ENCODE measurements at places on chromosomes 3 and 15. TPM values are rescaled to one million over a fixed set of nuclear protein-coding genes. Genes with fewer than 3 reads are reported as not detected.

DNA sequence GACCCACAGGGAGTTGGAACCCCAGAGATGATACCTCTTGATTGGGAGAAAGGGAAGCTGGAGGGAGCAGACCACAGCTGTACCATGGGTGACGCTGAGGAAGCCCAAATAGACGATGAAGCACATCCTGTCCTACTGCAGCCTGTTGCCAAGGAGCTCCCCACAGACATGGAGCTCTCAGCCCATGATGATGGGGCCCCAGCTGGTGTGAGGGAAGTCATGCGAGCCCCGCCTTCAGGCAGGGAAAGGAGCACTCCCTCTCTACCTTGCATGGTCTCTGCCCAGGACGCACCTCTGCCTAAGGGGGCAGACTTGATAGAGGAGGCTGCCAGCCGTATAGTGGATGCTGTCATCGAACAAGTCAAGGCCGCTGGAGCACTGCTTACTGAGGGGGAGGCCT lies 201.1 kb downstream of the AKAP13 start:
- DNase-seq: no peak

- peak; percentile 22 for DNase-seq
These were observed 6.0 kb upstream of the SLC28A1 start for GRCh38 chr15:84878504-84878903.

DNA sequence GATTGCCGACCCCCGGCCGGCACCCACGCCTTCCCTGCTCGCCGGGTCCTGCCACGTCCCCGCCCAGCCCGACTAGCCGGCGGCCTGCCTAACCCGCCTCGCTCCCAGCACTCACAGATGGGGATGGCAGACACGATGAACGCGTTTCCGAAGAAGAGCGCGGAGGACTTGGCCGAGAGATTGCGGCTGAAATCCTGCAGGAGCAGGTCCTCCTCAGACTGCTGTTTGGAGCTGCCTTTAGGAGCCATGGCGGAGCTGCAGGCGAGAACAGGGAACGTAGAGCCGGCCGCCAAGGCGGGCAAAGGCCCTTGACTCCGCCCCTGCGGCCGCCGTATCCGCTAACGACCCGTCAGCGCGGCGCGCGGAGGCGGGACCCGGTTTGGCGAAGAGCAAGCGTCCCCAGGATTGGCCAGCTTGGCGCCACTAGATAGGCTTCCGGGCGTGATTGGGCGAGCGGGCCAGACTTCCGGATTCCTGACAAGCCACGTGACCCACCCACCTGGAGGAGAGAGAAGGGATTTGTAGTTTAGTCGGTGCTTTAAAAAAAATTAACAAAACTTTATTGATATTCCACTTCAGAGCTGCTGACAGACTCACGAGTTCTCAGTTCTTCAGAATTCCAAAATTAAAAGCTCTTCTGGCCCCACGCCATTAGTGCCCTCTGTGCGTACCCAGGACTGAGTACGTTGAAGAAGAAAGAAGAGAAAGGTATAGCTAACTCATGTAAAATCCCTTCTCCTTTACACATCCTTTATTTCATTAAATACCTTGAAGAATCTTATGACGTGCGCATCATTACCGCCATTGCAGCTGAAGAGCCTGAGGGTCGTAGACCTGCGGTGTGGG lies at the start of gene SSR3:
Gene SSR3 (minus strand): TSS at position 276 of the 846 bp plus-strand sequence. CDS start 28 bp downstream, at position 248.
- DNase-seq: peak; percentile 99

DNA sequence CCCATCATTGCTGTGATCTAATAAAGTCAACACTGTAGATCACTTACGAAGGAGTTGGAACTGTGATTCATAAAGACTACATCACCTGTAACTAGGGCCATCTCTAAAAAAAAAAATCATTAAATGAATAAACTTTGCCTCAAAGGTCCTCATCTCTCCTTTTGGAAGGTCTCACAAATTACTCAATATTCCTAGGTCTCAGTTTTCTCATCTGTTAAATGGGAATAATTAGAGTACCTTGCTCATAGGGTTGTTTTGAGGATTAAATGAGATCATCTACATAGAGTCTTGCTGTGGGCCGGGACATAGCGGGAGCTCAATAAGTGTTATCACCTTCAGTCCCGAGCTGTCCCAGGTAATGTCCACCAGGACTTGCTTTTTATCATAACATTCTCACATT lies 335.1 kb upstream of the PROK2 start:
- no peak for DNase-seq

DNA sequence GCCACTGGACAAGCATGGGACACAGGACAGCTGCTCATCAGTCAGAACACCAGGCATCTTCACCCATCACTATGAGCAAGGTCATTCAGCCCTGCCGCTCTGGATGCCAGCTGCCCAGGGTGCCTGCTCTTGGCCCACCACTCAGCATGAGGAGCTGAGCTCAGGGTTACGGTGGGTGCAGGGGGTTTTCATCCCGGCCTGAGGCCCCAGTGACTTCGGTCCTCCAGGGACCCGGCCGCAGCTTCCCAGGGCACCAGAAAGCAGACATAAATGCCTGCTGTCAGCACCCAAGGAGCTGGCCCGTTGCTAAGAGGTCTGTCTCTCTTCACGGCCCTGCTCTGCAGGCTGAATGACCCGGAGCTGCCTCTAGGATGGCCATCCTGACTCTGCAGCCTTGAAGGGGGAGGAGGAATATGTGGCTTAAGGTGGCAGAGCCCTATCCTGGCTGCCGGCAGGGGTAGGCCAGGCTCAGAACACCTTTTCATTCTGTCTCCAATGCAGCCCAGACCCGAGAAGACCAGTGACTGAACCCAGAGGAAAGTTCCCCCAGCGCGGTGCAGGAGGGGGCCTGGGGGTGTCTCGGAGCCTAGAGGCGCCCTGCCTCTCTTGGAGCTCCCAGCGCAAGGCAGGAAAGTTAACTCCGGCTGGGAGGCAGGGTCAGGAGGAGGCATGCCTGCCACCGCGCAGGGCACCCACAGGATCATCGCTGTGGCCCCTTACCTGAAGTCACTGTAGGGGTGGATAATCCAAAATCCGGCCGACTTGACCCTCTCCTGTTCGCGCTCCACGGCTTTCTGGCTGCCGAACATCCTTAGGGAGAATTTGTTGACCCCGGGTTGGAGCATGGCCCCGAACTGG lies 1.8 kb downstream of the HCN4 start:
- no peak for DNase-seq

DNA sequence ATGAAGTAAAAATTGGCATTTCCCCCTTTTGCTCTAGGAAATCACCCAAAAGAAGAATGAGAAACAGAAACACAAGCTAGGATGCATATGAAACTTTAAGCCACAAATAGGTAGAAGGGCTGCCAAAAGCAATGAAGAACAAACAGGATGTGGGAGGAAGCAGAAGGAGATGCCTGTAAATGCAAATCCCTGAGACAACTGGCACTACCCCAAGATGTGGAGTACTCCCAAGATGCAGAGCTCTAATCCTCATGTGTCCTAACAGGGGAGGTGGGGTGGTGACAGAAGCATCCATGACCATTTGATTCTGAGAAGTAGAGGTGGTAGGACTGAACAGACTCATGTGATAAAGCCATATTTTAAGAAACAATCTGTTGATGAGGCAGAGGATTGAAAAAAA lies 31.9 kb upstream of the ZNF280D start:
- DNase-seq: peak; percentile 83

GRCh38 chr3:60720736-60721135 lies 530.5 kb downstream of the FHIT start:
- no peak for DNase-seq

The UPK1B gene
- not detected for total RNA-seq

The SLC4A7 gene
- 159 TPM for total RNA-seq

Measured in pulmonary artery endothelial cell (primary cell).